Omental fat pad (tissue), 4 donors: ENCODE measurements at places on chromosomes 7 and 10. TPM values are rescaled to one million over a fixed set of nuclear protein-coding genes. Genes with fewer than 3 reads are reported as not detected.

The CUBN gene
- total RNA-seq: 2.2 TPM

The ADAM12 gene
- 8.6 TPM for total RNA-seq

The ZSCAN25 gene
- total RNA-seq: 21.0 TPM

The ZNF3 gene
- total RNA-seq: 20.3 TPM

The DDX56 gene
- 43.0 TPM for total RNA-seq

The TPST1 gene
- 16.4 TPM for total RNA-seq

The SLC13A1 gene
- not detected for total RNA-seq

The GIMAP6 gene
- total RNA-seq: 16.8 TPM

The NPSR1 gene
- total RNA-seq: not detected

The ANKRD22 gene
- total RNA-seq: not detected

The COA1 gene
- 46.4 TPM for total RNA-seq

The TRIM50 gene
- total RNA-seq: 0.28 TPM

The SLC18A3 gene
- total RNA-seq: not detected

The NUPR2 gene
- total RNA-seq: not detected

The KCP gene
- total RNA-seq: 1.6 TPM

The FOXP2 gene
- total RNA-seq: 16.7 TPM

The USP6NL gene
- total RNA-seq: 17.1 TPM

The FXYD4 gene
- total RNA-seq: not detected

The ENO4 gene
- not detected for total RNA-seq

The SHH gene
- not detected for total RNA-seq

The ICA1 gene
- 14.1 TPM for total RNA-seq

The CACNA2D1 gene
- 20.5 TPM for total RNA-seq

The ACSM6 gene
- not detected for total RNA-seq

The LBX1 gene
- not detected for total RNA-seq

The AKR1C8 gene
- not detected for total RNA-seq

The AKR1C3 gene
- total RNA-seq: 122 TPM

The SNX8 gene
- total RNA-seq: 21.0 TPM

The CFAP46 gene
- 0.37 TPM for total RNA-seq

The SPDYE16 gene
- not detected for total RNA-seq

The NKX6-2 gene
- not detected for total RNA-seq

The AOC1 gene
- not detected for total RNA-seq

The DDX50 gene
- 25.4 TPM for total RNA-seq

The ZMYND11 gene
- 68.3 TPM for total RNA-seq

The VPS37D gene
- total RNA-seq: 0.28 TPM

The TMEM176B gene
- 69.1 TPM for total RNA-seq

The RPEL1 gene
- not detected for total RNA-seq

The TSPAN14 gene
- 114 TPM for total RNA-seq

The ZNF853 gene
- total RNA-seq: 5.0 TPM

The TM9SF3 gene
- total RNA-seq: 75.5 TPM

The ZNF365 gene
- not detected for total RNA-seq
